ENCODE measurements at places on chromosomes 13 and 19. TPM values are rescaled to one million over a fixed set of nuclear protein-coding genes. Genes with fewer than 3 reads are reported as not detected.

DNA sequence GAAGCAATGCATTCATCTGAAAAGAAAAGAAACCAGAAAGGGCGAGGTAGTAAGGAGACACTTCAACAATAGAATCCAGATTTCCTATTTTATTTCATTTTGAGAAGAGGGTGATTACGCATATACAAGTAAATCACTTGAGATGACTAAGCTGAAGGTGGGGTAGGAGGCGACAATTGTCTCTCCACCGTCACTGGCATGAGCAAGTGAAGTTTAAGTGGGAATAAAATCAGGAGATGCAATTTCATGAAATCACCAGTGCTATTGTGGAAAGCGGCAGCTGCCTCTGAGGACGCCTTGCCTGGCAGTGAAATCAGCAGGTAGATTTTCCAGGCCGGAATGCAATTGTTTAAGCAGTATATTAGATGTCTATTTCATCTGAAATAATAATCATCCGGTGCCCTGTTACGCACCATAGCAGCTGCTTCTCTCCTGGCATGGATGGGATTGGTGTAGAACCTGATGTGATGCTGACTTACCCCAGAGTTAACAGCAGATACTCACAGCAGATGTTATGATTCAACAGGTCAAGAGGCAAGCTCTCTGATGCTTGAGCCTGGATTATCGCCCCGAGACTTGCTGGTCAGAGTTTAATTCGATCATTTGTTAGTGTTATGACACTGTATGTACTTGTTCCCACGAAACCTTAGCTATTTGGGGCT lies 64.3 kb downstream of the RASL11A start:
- no peak for DNase-seq

DNA sequence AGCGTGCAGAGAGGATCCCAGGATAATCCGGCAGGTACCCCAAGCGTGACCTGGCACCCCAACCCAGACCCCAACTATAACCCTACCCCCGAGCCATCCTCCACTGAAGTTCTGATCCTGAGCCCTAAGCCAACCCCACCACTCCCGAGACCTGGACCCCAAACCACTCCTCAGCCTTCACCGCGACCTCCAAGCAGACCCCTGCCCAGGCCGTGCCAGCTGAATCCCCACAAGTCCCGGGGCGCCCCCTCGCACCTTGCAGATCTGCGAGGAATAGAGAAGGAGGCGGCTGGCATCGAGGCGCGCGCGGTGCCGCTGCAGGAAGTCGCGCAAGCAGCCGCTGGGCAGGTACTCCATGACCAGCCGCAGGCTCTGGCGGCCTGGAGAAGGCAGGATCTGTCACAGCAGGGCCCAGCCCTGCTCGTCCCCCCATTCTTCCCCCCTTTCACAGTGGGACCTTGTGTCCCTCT lies 10.1 kb upstream of the INSL3 start:
- no peak for DNase-seq

- DNase-seq: peak; percentile 96
Measured at GRCh38 chr19:2900296-2901252, at the start of gene ZNF57. TSS of gene ZNF57 (plus strand) at chr19:2900928. CDS start at chr19:2901046, 118 bp downstream.

ZNF723 gene
- total RNA-seq: not detected

ONECUT3 gene
- not detected for total RNA-seq

TJP3 gene
- total RNA-seq: 1.7 TPM

GJA3 gene
- 0.85 TPM for total RNA-seq

DNA sequence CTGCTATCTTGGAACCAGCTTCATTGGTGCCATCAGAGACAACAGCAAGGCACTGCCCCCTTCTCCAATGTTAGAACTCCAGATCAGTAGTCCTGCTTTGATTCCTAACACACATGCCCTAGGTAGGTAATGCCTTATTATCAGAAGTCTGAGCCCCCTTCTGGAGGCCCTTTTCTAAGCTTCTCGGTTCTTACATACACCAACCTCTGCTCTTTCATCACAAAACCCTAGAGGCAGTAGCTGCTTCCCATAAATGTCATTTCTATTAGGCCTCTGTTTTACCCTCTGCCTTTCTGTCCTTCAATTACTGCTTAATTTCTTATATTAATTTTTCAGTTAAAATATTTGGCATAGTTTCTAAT lies 65.3 kb upstream of the KLHL1 start:
- no peak for DNase-seq

DNA sequence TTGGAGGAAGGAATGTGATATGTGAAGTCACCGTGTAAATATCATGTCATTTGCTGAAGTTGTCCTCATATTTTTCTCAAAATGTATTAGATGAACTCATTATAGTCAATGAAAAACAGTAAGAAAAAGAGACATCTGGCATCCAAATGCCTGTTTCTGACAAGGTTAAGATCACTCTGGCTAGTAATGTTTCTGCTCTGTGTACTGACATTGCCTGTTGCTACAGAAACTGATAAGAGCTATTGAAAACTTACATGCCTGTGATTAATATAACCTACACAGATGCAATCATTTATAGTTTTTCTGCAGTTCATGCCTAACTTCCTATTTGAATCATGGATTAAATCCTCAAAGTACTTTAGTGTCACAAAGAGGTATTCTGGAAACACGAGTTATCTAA lies 249.8 kb downstream of the NBEA start:
- no peak for DNase-seq

DNA sequence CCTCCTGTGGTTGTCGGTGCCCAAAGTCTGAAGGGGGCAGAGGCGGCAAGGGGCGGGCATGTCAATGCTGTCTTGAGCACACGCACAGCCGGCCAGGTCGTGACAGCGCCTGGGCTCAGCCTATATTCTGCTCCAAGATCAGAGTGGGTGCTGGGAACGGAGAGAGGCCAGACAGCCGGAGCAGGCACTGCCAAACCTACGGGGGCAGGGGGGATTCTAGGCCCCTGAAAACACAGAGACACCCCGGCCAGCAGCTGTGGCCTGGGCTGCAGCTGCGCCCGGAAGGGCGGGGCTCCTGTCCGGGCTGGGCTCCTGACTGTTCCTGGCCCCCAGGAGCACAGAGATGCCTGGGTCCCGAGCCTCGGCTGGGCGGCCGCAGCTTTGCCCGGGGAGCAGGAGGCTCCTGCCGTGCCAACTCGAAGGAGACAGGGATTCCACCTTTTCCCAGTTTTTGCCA lies 2662.9 kb upstream of the PCDH20 start:
- no peak for DNase-seq

- DNase-seq: no peak
Measured at GRCh38 chr13:90883592-90883991, 463.9 kb upstream of the MIR17HG start.

GRCh38 chr19:40469011-40469410 lies 2.2 kb downstream of the SPTBN4 start:
- DNase-seq: no peak

- DNase-seq: no peak
Measured at GRCh38 chr13:64925727-64926126, 2304.4 kb downstream of the PCDH9 start.

GRCh38 chr19:2062389-2062729 lies 11.3 kb upstream of the MKNK2 start:
- no peak for DNase-seq

DNA sequence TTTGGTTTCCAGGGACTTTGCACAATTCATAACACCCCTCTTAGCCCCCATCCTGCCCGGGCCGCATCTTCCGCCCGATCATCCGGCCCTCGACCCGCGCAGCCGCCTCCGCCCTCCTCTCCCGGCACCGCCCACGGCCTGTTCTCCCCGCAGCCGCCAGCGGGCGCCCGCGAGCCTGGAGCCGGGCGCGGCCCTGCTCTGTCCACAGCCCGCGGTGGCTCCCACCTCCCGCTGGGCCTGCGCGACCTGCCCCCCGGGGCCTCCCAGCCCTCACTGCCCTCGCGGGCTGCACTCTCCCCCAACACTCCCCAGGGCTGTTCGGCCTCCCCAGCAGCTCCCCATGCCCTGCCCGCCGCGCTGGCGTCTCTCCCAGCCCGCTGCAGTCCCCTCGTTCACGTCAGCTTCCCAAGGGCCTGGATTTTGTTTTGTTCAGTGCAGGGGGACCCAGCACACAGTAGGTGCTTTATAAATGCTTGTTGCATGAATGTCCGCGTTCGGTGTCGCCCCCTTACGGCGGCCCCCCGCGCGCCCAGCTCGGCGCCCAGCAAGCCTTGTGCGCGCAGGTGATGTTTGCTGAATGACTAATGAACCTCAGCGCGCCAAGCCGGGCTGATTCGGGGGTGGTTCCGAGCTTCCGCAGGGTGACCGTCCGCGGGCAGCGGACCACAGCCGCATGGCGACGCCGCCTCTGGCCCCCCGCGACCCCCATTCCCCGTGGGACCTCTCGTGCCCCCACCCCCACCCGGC lies 4.6 kb upstream of the APC2 start:
- DNase-seq: peak; percentile 70

- no peak for DNase-seq
Measured at GRCh38 chr13:94515911-94516310, 36.4 kb upstream of the DCT start.

PCDH17 gene
- not detected for total RNA-seq

DNA sequence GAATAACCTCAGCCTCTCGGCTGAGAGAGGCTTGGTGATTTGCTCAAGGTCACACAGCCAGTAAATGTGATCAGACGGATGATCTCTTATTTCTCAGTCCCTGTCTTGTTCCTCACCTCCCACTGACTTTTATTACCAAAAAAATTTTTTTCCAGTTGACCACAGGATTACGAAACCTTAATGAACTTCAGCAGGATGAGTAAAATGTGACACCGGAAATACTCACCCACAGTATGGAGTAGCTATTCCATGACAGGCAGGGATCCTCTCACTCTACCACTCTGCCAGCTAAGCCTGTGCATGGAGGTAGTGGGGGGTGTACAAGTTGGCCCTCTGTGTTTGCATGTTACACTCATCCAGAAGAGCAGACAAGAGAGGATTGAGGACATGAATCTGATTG lies 916.4 kb downstream of the UQCRFS1 start:
- no peak for DNase-seq

PCDH9 gene
- total RNA-seq: 0.09 TPM

DNA sequence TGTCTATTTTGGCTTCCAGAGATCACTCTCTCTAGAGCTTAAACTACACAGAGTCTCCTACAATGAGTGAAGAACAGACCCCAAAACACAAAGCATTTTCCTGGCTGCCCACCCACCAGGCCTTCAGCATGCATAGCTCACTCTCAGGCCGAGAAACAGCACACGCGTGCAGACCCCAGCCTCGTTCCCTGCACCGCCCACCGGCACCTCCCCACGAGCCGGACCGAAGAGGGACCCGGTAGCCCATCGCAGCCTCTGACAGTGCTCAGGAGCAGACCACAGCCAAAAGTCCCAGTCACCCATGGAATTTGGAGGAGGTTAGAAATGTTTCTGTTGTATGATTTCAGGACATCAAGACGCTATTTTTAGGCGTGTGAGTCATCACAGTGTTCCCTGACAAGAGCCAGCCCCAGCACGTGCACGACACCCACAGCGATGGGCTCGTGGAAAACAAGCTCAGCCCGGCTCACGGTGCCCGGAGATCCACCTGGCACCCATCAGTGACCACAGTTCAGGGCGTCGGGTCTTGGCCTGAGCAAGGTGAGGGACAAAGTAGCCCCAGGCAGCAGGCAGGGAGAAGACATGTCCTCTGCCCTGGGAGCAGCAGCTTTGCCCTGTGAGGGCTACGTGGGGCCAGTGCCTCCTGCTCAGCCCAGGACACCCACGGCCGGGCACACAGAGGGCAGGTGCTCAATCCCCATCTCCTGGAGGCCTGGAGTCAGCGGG lies 50.1 kb upstream of the SPACA7 start:
- no peak for DNase-seq

ZNF177 gene
- total RNA-seq: 0.72 TPM

- DNase-seq: no peak
Measured at GRCh38 chr19:33440241-33440640, 66.7 kb downstream of the CEBPG start.

DNA sequence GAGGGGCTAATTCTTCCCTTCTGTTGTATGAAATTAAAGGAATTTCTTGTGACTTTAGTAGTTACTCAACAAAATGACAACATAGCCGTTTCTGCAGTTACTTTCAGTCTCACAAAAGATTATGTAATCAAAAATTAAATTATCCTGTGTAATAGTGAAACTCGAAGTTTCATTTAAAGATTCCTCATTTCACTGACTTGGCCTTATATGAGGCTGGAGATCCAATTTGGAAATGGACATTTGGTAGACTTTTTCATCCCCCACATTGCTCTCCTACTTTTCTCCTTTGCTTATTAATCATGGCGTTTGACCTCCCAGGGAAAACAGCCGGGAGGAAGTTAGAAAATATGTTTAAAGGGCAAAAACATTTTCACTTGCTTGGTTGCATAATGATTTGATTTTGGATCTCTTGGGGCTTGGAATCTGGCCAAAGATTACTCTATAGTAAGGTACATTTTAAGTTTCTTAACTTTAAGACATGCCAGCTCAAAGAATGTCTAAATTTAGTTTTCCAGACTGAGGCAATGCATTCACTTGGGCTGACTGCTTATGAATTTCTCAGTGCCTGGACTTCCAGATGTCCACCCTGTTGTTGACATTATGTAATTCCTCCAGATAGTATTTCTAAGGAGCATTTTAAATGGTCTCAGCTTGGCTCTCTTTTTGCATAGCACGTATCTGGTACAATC lies 1364.9 kb upstream of the MIR17HG start:
- no peak for DNase-seq

KLF16 gene
- 43.1 TPM for total RNA-seq

DNA sequence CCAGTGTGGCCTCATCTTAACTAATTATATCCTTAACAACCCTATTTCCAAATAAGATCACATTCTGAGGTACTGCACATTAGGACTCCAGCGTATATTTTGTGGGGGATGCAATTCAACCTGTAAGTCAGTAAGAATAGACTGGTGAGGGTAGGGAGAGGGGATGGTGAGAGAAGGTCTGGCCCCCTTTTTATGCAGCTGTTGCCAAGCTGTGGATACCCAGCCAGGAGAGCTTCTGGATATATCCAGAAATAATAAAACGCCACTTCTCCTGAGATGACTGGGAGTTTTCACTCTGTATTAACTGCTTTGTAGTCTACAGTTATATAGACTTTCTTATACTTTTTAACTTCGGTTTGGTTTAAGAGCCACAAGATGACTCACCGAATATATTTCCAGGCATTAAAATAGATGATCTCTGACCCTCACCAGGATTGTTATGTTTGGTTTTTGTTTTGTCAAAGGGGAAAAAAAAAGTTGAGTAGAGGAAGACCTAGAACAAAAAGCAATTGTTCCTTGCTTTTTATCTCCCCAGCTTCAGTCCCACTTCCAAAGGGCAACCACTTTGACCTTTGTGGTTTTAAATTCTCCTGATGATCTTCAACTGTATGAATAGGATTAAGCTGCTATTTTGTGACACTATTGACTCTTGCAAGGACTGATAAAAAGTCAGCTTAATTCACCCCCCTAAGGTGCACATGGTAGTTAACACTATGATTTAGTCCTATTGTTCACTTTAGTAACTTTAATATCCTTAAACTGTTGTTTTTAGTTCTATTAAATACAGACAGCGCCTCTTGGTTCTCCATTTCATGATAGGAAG lies 3.1 kb upstream of the NEK3 start:
- DNase-seq: no peak
